ENCODE measurements at places on chromosomes 11 and 22.

GRCh38 chr11:11456866-11457265 is 103.8 kb upstream of the CSNK2A3 start:
- no peak for DNase-seq

- DNase-seq, result peak; percentile 57
These were observed 138.1 kb upstream of the SORL1-AS1 start for GRCh38 chr11:121590772-121591404.

GRCh38 chr11:84655712-84656111 is 971.4 kb downstream of the DLG2 start:
- no peak for DNase-seq

- peak; percentile 79 for DNase-seq
These were observed 17.5 kb downstream of the MACROD1 start for GRCh38 chr11:64148226-64148916.

DNA sequence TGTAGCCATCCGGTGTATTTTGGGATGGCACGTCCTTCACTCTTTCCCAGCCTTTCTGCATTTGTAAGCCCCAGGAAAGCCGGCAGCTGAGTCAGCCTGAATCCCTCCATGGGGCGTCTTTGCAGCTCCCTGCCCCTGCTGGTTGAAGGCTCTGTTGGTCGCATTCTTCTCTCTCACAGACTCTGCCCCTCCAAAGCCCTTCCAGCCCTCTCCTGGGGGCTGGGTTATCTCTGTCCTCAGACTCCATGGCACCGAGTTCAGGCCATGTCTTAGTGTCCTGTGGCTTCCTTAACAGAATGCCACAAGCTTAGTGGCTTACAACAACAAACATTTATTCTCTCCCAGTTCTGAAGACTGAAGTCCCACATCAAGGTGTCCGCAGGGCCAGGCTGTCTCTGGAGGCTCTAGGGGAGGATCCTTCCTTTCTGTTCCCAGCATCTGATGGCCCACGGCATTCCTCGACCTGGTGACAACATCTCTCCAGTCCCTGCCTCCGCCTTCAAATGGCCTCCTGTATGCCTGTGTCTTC is 62.2 kb downstream of the BCR start:
- DNase-seq, result no peak

DNA sequence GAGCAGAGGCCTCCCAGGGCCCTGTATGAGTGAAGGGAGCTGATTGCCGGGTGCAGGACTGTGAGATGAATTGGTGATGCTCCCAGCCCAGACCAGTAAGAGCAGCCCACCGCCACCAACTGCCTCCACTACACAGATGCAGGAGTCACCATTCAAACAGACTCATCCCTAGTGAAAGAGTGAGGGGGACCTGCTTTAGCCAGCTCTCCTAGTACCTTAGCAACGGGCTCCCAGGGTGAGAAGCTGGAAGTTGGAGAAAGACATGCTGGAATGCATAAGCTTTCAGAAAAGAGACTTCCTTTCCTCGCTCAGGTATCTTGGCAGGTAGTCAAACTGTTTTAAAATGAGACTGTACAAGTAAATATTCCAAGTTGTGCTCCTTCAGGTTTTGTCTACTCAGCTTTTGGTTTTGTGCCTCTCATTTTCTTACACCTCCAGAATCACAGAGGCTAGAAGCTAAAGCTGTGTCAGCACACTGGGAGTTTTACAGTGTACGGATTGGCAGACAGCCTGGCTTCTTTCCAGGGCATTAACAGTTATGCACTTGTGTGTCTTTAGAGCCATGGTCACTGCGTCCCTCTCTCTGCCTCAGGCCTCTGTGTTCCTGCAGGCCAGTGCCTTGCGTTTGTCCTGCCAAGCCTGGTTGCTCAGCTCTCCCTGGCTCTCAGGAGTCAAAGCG is 146.2 kb downstream of the ATXN10 start:
- peak; percentile 36 for DNase-seq

DNA sequence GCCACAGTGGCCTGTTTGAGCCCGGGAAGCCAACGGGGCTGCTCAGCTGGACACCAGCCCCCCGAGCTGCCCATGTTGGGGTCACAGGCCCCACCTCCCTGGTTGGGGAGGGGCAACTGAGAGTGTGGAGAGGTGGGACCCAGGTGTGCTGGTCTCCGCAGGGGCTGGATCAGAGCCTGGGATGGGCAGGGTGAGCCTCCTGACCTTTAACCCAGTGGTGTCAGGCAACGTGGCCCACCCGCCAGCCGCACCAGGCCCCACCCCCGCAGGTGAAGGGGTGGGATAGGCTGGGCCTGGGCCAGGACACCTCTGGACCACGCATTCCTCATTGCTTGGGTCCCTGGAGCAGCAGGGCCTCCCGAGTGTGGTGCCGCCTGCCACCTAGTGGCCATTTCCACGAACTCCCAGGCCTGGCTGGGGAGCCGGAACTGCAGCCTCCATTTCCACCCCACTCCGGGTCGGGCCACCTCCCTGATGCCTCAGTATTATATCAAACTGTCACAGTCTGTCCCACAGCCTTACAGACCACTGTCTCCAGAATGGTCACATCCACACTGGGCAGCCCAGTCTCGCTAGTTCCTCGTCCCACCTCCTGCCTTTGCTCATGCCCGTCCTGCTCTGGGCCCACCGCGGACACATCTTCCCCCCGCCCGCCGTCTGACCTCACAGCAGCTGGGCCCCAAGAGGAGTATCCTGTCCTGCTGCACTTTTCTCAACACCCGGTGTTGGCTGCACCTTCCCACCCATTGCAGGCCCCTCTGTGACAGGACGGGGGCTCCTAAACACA is 13.3 kb upstream of the PPP6R3 start:
- peak; percentile 67 for DNase-seq
